Cardiac septum (tissue), 1 donor: ENCODE measurements at places on chromosomes 3 and 15. TPM values are rescaled to one million over a fixed set of nuclear protein-coding genes. Genes with fewer than 3 reads are reported as not detected.

CCR2 gene
- 1.3 TPM for total RNA-seq

SEMA3B gene
- 26.5 TPM for total RNA-seq

MAP1A gene
- total RNA-seq: 182 TPM

ADIPOQ gene
- 1.5 TPM for total RNA-seq

C3orf85 gene
- total RNA-seq: not detected

CMTM8 gene
- total RNA-seq: 5.5 TPM
